ENCODE measurements at places on chromosomes 16 and 17. TPM values are rescaled to one million over a fixed set of nuclear protein-coding genes. Genes with fewer than 3 reads are reported as not detected.

DNA sequence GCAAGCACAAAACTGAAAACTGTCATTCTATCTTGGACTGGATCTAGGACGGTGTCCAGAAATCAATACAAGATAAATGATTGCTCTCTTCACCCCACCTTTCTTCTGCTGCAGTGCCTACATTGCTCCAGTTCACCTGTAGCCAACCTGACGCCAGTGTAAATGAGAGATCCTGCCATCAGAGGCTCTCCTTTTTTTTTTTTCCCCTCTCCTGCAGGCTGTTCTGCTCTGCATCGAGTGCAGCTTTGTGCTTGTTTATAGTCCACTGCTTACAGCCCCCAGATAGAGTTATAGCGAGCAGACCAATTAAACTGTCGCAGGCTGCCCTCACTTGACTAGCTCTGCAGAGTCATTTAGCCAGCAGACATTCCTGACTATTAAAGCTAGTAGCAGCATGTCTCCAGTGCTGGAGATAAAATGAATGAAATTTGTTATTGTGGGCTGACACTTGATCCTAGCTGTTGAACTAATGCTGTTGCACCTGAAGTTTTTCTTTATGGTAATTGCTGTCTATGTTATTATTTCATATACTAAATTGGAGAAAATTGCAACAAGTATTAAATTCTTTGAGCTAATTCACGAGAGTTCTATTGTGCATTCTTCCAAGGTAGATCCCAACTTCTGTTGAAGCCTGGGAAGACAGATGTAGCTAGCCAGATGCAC is 257.1 kb downstream of the FTO start:
- H3K36me3 ChIP-seq, result peaks cover 6% of the 10 kb centered on the region
- H3K27ac ChIP-seq, result no peak overlapping the region
- peaks cover 3% of the 10 kb centered on the region for H3K4me1 ChIP-seq
- no peak overlapping the region for H3K4me3 ChIP-seq

DNA sequence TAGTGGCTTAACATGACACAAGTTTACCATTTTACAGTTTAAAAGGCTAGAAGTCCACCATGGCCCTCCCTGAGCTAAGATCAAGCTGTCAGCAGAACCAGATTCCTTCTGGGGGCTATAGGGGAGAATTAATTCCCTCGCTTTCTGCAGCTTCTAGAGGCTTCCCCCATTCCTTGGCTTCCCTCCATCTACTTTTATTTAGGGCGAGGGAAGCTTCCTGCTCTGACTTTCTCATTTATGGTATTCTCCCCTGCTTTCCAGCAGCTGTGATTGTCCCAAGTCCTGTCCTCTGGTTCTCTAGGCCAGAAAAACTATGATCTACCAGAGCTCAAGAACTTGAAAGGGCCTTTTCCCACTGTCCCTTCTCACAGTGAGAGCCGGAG is 4.3 kb downstream of the CETP start:
- H3K36me3 ChIP-seq, result no peaks in the 10 kb centered on the region
- H3K27me3 ChIP-seq, result no peaks in the 10 kb centered on the region
- H3K4me3 ChIP-seq, result no peak overlapping the region
- H3K4me1 ChIP-seq, result peaks cover 28% of the 10 kb centered on the region
- H3K27ac ChIP-seq, result no peak overlapping the region

ASPHD1 gene
- 0.28 TPM for polyA plus RNA-seq

- H3K27me3 ChIP-seq, result no peaks in the 10 kb centered on the region
- no peak within 1 kb of the TSS for H3K4me3 ChIP-seq
- H3K27ac ChIP-seq, result peak within 1 kb of the TSS; percentile 77
- H3K36me3 ChIP-seq, result no peaks in the 10 kb centered on the region
These were observed at the start of gene LCAT for GRCh38 chr16:67943619-67944504. TSS of gene LCAT (minus strand) at chr16:67944120. CDS start at chr16:67944101, 19 bp downstream.

- H3K27ac ChIP-seq, result no peak within 1 kb of the TSS
- H3K27me3 ChIP-seq, result peaks cover 4% of the 10 kb centered on the region
- DNase-seq, result no peak
- H3K36me3 ChIP-seq, result no peaks in the 10 kb centered on the region
- no peaks in the 10 kb centered on the region for H3K4me1 ChIP-seq
These were observed at the start of gene ZG16B for GRCh38 chr16:2829501-2830354. TSS of gene ZG16B (plus strand) at chr16:2830303. CDS start at chr16:2830442, 139 bp downstream.

DNA sequence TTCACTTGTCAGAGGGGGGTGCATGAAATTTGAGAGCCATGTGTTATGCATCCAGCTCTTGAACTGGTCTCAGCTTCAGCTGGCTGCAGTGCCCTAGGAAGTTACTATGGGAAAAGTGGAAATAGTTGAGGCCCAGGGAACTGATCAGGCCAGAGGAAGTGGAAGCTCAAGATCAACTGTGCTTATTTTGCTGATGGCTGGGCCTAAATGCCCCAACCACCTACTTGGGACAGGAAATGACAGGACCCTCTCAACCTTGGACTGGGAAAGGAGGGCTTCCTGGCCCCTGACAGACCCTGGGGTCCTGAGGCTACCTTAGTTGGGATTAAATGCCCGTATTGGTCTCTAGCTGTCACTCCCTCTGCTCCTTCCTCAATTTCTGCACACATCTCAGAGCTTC is 1.2 kb upstream of the TAOK2 start:
- DNase-seq, result no peak
- H3K27me3 ChIP-seq, result no peaks in the 10 kb centered on the region
- peaks cover 20% of the 10 kb centered on the region for H3K36me3 ChIP-seq

KRT33A gene
- not detected for polyA plus RNA-seq

DNA sequence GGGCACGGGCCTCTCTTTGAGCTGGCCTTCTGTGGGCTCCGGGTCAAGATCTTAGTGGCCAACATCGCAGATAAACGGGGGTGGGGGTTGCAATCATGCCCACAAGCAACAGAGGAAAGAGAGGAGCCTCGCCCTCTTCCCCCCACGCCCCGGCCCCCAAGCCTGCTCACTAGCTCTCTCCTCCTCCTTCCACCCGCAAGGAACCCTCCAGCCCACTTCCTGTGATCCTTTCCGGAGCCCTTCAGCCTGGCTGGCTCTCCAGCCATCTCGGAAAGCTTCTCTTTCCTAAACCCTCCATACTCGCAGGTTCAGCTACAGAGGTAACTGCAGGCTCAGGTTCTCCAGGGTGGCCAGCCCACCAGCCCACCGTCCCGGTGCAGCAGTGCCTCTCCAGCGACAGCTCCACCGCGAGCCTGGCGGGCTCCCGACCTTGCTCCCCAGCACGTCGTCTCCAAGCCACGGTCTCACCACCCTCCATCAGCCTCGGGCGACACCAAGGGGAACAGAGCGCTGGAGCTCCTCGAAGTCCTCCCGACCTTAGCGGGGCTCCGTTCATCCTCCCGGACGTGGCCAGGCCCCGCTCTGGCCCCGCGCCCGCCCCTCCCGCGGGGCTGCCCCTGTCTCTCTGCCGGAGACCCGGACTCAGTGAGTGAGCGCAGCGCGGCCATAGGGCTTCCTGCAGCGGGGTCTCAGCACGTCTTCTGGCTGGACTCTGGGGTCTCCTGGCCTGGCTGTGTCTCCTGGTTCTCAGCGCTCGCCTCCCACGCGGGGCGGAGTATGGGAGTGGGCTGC is 12.9 kb upstream of the ODF4 start:
- peaks cover 34% of the 10 kb centered on the region for H3K4me1 ChIP-seq
- H3K4me3 ChIP-seq, result peak overlapping the region; percentile 37
- H3K36me3 ChIP-seq, result peaks cover 8% of the 10 kb centered on the region
- DNase-seq, result peak; percentile 53
- H3K27ac ChIP-seq, result peak overlapping the region; percentile 76

GRCh38 chr17:50317121-50317520 is 28.8 kb upstream of the XYLT2 start:
- no peak for DNase-seq
- H3K27me3 ChIP-seq, result no peaks in the 10 kb centered on the region
- no peak overlapping the region for H3K4me3 ChIP-seq
- no peaks in the 10 kb centered on the region for H3K36me3 ChIP-seq
- no peak overlapping the region for H3K27ac ChIP-seq

DNA sequence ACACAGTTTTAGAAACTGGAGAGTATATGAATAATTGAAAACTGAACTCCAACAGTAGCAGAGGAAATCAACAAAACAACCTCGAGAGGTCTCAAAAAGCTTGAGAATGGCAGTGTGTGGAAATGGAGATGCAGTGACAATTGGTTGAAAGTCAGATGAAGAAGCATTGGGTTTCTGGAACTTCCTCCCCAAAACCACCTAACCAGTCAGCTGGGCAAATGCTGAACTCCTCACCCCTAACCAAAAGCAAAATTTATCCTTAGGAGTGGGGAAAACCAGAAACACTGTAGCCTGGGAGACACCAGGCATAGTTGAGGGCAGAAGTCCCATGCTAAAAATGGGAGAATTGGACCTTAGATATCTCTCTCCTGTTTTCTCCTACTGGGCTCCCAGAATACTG is 109.9 kb downstream of the TANC2 start:
- H3K27me3 ChIP-seq, result no peaks in the 10 kb centered on the region
- H3K36me3 ChIP-seq, result no peaks in the 10 kb centered on the region
- DNase-seq, result no peak
- H3K4me3 ChIP-seq, result no peak overlapping the region
- H3K27ac ChIP-seq, result no peak overlapping the region

- H3K27ac ChIP-seq, result no peak overlapping the region
- no peaks in the 10 kb centered on the region for H3K27me3 ChIP-seq
- no peaks in the 10 kb centered on the region for H3K4me1 ChIP-seq
- H3K4me3 ChIP-seq, result no peak overlapping the region
- H3K36me3 ChIP-seq, result no peaks in the 10 kb centered on the region
- DNase-seq, result no peak
These were observed 96.3 kb downstream of the GSG1L start for GRCh38 chr16:27967169-27967568.

DNA sequence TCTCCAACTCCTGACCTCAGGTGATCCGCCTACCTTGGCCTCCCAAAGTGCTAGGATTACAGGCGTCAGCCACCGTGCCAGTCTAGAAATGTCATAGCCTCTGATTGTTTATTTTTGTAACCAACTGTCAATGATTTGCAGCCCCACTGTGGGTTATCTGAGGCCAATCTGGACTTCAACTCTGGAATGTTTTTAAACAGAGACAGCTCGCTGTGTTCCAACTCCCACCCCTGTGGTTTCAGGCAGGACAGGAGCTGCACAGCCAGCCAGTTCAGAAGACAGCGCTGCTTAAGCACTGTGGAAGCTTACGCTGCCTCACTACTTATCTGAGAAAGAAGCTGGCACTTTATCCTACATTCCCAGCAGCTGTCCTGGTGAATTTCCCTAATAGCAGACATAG is 19.5 kb downstream of the MRM3 start:
- H3K36me3 ChIP-seq, result no peaks in the 10 kb centered on the region
- no peak for DNase-seq
- H3K27me3 ChIP-seq, result no peaks in the 10 kb centered on the region
- H3K4me1 ChIP-seq, result no peaks in the 10 kb centered on the region
- no peak overlapping the region for H3K27ac ChIP-seq

KRT40 gene
- polyA plus RNA-seq, result not detected

CEP112 gene
- polyA plus RNA-seq, result 6.7 TPM

GRCh38 chr17:1315891-1316403 is 36.5 kb downstream of the TRARG1 start:
- H3K27me3 ChIP-seq, result peaks cover 27% of the 10 kb centered on the region
- peak; percentile 23 for DNase-seq
- no peaks in the 10 kb centered on the region for H3K36me3 ChIP-seq

BAIAP3 gene
- 1.4 TPM for polyA plus RNA-seq

DNA sequence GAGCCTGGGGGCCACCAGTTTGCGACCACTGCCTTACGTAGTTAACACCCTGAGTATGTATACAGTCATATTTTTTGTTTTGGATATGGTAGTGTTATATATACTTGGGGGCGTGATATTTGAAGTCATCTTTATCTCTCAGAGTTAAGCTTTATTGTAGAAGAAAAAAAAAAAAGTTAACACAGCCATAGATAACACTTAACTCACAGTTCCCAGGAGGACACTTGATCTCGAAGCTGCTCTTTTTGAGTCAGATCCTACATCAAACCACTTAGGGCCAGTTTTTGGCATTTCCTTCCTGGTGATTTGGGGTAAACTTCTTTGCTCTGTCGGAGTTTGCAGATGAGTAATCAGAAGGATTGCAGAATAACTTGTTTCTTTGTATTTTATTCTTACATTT is 5.8 kb downstream of the ITPRIPL2 start:
- peaks cover 73% of the 10 kb centered on the region for H3K4me1 ChIP-seq
- no peak for DNase-seq
- H3K27me3 ChIP-seq, result no peaks in the 10 kb centered on the region
- no peaks in the 10 kb centered on the region for H3K36me3 ChIP-seq
- peak overlapping the region; percentile 38 for H3K4me3 ChIP-seq

DNA sequence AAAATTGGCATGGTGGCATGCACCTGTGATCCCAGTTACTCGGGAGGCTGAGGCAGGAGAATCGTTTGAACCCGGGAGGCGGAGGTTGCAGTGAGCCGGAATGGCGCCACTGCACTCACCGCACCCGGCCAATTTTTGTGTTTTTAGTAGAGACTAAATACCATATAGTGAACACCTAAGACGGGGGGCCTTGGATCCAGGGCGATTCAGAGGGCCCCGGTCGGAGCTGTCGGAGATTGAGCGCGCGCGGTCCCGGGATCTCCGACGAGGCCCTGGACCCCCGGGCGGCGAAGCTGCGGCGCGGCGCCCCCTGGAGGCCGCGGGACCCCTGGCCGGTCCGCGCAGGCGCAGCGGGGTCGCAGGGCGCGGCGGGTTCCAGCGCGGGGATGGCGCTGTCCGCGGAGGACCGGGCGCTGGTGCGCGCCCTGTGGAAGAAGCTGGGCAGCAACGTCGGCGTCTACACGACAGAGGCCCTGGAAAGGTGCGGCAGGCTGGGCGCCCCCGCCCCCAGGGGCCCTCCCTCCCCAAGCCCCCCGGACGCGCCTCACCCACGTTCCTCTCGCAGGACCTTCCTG is at the start of gene HBQ1:
TSS of gene HBQ1 (plus strand) at position 359 of the 575 bp plus-strand sequence. CDS start at position 387, 28 bp downstream.
- H3K27me3 ChIP-seq, result peaks cover 47% of the 10 kb centered on the region
- H3K4me1 ChIP-seq, result peaks cover 29% of the 10 kb centered on the region
- no peak within 1 kb of the TSS for H3K27ac ChIP-seq

KRTAP4-5 gene
- polyA plus RNA-seq, result not detected

CTRL gene
- polyA plus RNA-seq, result 0.74 TPM

CEP295NL gene
- polyA plus RNA-seq, result 0.04 TPM

TNK1 gene
- polyA plus RNA-seq, result 3.5 TPM

ASB16 gene
- 6.5 TPM for polyA plus RNA-seq

FBXW10 gene
- 0.03 TPM for polyA plus RNA-seq
